ENCODE measurements at places on chromosomes 1 and 21.

DNA sequence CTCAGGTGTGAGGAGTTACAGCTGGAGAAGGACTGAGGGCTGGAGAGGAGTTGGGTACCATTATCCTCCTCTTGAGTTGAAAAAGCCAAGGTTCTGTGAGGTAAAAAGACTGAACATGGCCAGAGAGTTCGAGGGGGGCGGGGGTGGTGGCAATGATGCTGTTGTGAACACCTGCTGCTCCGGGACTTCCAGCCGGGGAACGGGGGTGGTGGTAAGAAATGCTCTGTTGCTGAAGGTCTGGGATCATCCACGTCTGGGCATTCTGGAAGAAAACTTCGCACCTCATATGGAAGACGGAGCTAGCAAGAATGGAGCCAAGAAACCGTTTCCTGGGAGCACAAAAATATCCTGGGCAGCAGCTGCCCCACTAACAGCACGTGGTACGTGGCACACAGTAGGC, 20.1 kb upstream of the ALPL start:
- H3K36me3 ChIP-seq = no peaks in the 10 kb centered on the region
- H3K4me1 ChIP-seq = no peaks in the 10 kb centered on the region
- H3K27ac ChIP-seq = no peak overlapping the region
- H3K4me3 ChIP-seq = no peak overlapping the region
- DNase-seq = no peak

- H3K27ac ChIP-seq = no peak overlapping the region
- no peak for DNase-seq
- no peak overlapping the region for H3K4me3 ChIP-seq
- no peaks in the 10 kb centered on the region for H3K27me3 ChIP-seq
These were observed 3.6 kb upstream of the FOXD2 start for GRCh38 chr1:47434051-47434842.

DNA sequence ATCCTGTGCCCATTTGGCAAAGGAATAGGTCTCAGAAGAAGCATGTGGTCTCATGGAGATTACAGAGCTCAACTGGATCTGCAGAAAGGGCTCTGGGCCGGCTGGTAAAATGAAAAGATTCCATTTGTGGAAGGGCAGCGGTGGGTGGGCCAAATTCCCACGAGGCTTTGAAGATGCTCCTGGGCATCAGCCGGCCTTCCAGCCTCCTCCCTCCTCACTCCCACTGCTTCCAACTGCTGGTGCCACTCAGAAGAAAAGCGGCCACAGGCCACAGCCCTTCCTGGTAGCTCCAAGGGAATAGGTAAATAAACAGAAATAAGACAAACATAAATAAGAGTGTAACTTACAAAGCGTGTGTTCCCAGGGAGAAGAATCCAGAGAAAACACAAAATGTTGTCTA, 136.3 kb upstream of the SLC44A3 start:
- no peaks in the 10 kb centered on the region for H3K36me3 ChIP-seq
- H3K4me3 ChIP-seq = no peak overlapping the region
- no peaks in the 10 kb centered on the region for H3K4me1 ChIP-seq
- no peak for DNase-seq

GRCh38 chr1:53107570-53108322, 34.7 kb downstream of the SLC1A7 start:
- H3K27ac ChIP-seq = peak overlapping the region; percentile 77
- H3K4me3 ChIP-seq = no peak overlapping the region
- no peaks in the 10 kb centered on the region for H3K36me3 ChIP-seq
- peaks cover 25% of the 10 kb centered on the region for H3K4me1 ChIP-seq
- DNase-seq = peak; percentile 25

DNA sequence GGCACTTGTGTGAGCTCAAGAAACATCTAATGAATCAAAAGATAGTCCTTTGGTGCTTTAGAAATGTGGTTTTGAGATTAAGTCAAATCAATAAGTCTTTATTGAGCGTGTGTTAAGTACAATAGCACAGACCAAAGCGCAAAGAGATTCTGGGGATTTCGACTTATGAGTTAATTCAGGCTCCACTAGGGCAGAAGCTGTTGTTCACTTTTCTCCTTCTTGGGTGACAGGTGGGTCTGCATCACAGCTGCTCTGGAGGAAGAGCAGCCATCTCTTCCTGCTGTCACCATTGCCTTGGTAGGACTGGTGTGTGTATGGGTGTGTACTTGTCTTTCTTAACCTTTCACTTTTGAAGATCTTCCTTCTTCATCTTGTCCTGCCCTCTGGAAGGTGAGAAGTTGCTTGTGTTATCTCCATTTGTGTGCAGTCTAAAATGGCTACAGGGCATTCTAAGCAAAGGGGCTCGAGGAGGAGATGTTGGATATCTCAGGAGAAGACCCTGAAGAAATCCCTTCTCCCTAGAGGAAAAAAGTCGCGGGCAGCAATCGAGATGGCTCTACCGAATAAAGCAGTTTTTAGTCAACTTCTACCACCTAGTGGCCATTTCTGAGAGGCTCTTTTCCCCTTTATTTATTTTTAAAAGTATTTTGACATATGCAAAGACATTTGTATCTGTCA, 22.9 kb upstream of the DISC1 start:
- H3K4me3 ChIP-seq = peak overlapping the region; percentile 46
- no peaks in the 10 kb centered on the region for H3K4me1 ChIP-seq
- no peaks in the 10 kb centered on the region for H3K27me3 ChIP-seq
- H3K27ac ChIP-seq = peak overlapping the region; percentile 41
- H3K36me3 ChIP-seq = no peaks in the 10 kb centered on the region
